ENCODE measurements at places on chromosomes 7 and 10.

DNA sequence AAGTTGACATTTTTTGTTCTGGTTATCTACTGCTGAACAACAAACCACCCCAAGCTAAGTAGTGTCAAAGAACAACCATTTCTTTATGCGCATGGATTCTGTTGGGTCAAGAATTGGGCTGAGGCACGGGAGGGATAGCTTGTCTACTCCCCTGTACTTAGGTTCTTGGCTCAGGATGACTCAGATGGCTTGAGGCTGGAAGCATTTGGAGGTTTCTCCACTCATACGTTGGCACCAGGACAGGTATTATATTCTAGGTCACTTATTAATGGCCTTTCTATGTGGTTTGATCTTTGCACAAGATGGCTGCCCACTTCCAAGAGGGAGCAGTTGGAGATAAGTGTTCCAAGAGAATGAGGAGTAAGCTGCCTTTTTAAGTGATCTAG lies 11.8 kb upstream of the TFAM start:
- DNase-seq: no peak

DNA sequence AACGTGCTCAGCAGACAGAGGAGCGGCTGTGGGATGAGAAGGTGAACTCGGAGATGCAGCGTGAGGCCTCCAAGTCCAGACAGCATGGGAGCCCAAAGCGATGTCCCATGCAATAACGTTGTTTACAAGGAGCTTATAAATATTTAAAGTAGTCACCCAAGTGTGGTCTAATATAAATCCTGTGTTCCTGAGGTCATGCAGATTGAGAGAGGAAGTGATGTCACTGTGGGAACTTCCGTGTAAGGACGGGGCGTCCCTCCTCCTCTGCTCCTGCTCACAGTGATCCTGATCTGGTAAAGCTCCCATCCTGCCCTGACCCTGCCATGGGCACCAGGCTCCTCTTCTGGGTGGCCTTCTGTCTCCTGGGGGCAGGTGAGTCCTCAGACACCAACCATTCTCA lies 94.7 kb upstream of the PRSS58 start:
- no peak for DNase-seq

DNA sequence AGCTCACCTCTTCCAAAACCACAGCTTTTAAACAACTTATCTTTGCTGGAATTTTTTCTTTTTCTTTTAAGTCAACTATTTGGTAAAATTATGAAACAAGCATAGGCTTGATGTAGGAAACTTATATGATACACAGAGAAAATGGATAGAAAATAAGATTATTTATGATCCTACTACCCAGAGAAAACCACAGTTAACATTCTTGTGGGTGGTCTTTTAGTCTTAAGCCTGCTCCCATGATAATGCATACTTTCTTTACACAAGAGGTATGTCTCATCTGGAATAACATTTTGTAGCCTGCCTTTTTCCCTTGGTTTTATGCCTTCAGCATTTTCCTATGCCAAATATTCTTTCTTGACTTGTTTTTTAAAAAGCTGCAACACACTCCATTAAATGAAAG lies 21.4 kb downstream of the PLPP4 start:
- no peak for DNase-seq

- no peak for DNase-seq
Observed at GRCh38 chr7:130345136-130345535, 520 bp downstream of the CPA5 start.

DNA sequence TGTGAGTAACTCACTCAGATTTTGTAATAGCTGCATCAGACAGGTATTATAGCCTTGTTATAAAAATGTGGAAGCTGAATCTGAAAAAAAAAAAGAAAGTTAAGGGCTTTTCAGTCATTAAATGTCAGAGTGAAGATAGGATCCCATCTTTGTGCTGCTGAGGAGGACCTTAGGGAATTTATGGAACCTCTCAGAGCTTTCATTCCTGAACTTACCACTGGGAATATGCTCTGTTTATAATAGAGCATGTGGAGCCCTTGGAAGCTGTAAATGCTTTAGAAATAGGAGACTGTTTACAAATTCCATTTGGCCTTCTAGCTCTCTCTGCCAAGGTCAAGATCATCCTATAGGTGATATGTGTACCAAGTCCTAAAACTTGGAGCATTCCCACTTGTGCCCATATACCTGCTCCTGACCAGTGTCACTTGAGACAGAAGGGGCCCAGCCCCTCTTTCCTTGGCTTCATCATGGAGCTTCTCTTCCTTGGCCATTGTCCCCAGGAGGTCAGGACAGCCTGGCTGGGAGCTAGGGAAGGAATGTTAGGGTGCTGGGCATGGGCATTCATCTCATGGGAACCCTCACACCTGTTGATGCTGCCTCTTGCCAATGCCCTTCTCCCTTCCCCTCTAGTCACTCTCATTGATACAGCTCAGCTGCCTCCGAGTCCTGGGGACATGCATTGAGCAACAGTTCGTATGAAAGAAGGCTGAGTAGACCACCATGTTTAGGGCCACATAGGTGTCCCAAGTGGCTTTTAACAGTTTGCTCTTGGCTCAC lies 105.3 kb downstream of the LRRC18 start:
- no peak for DNase-seq

GRCh38 chr7:5693529-5693928 lies 87.9 kb downstream of the RNF216 start:
- DNase-seq: no peak

GRCh38 chr7:15820319-15820718 lies 133.8 kb upstream of the MEOX2 start:
- no peak for DNase-seq

DNA sequence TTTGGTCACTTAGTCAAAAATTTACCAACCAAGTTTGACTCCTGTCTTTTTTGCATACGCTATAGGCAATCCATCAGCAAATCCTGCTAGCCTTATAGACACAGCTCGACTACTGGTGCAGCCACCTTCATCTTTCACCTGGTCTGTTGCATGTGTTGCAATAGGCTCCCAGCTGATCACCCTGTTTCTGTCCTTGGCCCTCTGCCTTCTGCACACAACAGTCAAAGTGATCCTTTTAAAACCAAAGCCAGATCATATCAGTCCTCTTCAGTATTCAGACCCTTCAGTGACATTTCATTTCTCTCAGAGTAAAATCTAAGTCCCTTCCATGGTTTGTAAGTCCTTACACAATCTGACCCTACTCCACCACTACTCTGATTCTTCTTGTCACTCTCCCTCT lies 10.9 kb upstream of the CDK6 start:
- no peak for DNase-seq

DNA sequence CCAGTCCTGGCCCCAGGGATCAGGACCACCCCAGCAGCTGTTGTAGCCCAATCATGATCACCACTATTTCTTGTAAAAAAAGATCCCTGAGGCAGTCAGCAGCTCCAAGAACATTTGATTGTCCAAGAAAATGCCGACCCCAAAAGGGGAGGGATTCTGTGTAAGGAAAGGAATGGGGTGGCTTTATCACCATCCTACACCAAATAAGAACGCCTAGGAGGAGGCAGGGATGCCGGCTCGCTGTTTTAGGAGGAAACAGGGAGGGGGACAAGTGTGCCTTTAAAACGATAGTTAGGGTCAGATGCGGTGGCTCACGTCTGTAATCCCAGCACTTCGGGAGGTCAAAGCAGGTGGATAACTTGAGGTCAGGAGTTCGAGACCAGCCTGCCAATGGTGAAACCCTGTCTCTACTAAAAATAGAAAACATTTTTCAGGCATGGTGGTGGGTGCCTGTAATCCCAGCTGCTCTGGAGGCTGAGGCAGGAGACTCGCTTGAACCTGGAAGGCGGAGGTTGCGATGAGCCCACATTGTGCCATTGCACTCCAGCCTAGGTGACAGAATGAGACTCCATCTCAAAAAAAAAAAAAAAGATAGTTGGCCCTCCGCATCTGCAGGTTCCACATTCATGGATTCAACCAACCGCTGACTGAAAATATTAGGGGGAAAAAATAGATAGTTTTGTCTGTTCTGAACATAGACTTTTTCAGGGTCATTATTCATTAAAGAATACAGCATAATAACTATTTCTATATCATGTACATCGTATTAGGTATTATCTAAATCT lies 63.6 kb downstream of the PDIA4 start:
- DNase-seq: no peak

DNA sequence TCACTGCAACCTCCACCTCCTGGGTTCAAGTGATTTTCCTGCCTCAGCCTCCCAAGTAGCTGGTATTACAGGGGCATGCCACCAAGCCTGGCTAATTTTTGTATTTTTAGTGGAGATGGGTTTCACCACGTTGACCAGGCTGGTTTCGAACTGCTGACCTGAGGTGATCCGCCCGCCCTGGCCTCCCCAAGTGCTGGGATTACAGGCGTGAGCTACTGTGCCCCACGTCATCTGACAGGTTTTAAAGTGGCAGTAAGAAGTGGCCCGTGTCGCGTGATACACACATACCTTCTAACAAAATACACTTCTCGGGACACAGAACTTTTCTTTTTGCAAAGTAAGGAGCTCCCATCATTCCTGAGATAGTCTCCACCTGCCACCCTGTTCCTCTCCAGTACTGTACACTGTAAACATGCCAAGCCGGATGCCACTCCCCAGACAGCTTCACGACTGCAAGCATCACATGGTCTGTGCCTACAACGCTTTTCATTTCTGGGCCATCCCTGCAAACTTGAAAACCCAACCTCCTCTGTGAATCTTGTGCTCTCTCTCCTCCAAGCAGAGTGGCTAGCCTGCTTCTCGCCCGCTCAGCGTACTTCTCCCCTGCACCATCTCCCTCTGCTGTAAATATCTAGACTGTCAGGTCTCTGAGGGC lies 256.3 kb upstream of the KLF14 start:
- no peak for DNase-seq

GRCh38 chr10:118978316-118978997 lies 51.1 kb upstream of the NANOS1 start:
- DNase-seq: no peak

GRCh38 chr10:132202070-132202970 lies 15.6 kb downstream of the DPYSL4 start:
- DNase-seq: no peak

DNA sequence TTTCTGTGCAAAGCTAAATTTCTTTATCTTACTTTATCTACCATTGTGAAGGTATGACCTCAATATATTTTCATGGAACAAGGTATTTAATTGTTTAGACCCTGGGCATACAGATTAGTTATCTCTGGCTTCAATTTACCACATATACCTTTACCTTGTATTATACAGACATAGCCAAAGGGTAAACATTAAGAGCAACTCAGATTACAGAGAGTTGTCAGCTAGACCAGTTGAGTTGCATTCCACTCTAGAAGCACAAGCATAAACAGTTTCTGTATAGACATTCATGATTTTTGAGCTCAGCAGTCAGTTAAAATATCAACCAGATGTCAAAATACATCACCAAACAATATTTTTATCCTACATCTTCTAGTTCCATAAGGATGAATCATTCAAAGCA lies 857.3 kb upstream of the ZWINT start:
- DNase-seq: no peak

- peak; percentile 85 for DNase-seq
Observed at GRCh38 chr10:24518981-24519597, 204.6 kb downstream of the ARHGAP21 start.

- DNase-seq: no peak
Observed at GRCh38 chr7:18530224-18531179, 35.0 kb downstream of the HDAC9 start.

DNA sequence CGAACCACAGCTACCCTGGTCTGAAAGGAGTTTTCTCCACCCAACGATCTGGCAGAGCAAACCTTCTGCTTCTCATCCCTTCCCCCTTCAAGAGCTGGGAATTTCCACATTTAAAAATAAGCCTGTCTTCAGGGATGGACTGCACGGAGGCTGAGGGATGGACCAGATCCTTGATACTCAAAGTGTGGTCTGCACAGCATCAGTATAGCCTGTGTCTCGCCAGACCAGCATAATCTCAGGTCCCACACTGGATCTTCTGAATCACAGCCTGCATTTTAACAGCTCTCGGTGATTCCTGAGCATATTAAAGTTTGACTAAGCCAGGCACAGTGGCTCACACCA lies 7.1 kb downstream of the KCNMA1 start:
- DNase-seq: no peak

- no peak for DNase-seq
Observed at GRCh38 chr10:77819210-77820112, 107.1 kb downstream of the DLG5 start.

- DNase-seq: no peak
Observed at GRCh38 chr10:12556039-12556438, 206.7 kb downstream of the CAMK1D start.

DNA sequence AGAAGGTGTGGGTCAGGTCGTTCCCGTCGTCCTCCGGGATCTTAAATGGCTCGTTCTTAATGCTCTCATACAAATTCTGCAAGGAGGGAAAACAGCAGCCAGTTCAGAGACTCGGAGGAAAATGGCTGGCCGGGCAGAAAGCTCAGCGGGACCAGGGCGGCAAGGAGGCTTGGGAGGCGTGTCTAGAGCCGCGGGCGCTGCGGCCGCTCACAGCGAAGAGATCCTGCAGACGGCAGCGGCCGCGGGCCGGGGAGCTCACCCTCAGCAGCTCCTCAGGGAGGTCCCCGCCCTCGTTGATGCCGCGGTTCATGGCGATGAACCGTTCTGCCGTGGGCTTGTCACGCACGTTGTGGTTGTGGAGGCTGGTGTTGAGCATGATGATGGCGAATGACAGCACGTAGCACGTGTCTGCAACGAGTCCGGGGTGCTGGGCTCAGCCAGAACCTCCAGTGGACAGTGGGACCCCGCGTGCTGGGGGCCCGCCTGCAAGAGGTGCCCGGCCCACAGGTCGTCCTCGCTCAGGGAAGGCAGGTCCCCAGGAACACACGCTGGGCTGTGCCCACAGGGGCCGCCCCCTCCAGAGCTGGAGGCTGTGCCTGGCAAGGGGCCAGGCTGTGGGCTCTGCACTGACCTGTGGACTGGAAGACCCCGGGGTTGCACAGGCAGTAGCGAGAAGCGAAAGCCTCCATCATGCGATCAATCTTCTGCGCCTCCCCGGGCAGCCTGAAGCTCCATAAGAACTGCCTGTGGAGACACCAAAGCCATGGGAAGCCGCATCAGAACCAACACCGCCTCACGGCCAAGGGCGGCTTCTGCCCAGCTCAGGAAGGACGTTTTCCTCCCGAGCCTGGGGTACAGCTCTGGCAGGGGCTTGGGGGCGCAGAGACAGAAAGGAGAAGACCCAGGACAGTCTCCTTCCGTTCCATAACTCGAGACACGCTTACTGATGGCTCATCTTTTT lies 101.6 kb downstream of the CYTH3 start:
- no peak for DNase-seq

Measured in AG20443 (cell line).